ENCODE measurements at places on chromosomes 2 and 18.

- DNase-seq, result no peak
These were observed 128.9 kb upstream of the ASB18 start for GRCh38 chr2:236393101-236393500.

DNA sequence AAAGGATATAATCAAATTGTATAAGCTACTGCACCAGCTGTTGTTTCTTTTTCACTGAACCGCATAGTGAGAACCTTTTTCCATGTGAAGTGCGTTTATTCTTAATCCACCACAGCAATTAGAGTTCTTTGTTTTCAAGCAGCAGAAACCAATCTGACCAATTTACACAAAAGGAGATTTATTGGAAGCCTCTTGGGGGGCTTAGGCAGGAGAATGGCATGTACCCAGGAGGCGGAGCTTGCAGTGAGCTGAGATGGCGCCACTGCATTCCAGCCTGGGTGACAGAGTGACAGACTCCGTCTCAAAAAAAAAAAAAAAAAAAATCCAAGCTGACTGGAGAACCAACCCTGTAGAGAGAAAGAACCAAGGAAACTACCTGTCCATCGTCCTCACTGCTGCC is 10.0 kb downstream of the ADNP2 start:
- no peak for DNase-seq

DNA sequence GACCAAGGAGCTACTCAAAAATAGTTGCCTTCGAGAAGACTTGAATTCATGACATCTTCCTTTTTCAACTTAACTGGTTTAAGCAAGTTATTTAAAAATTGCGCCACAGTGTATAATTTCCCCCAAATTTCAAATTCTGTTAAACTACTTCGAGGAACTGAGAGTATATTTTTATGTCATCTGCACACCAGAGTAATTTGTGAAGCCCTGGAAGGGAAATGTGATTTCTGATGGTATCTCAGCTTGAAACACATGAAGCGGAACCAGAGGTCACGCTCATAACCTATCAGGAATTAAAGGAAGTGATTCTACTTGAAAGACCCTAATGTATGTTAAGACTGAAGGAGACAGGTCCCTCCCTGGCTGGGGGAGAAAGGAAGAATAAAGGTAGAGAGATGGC is 33.9 kb upstream of the DARS1 start:
- DNase-seq, result no peak

DNA sequence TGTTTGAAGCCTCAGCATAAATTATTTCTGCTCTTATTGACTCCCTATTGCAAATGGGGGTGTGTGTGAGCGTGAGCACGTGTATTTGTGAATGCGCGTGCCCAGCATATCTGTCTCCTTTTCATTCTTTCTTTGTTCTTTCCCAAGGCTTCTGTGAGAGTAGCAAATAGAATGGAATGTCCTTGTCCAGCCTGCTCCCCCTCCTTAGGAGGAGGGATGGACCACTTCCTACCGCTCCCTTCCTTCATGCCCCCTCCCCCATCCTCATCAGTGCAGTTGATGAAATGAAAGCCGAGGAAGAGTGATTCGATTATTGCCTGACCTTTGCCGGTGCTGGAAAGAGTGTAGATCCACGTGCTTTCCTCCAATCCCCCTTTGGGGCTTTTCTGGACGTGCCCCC is 102.0 kb downstream of the CPO start:
- DNase-seq, result no peak

DNA sequence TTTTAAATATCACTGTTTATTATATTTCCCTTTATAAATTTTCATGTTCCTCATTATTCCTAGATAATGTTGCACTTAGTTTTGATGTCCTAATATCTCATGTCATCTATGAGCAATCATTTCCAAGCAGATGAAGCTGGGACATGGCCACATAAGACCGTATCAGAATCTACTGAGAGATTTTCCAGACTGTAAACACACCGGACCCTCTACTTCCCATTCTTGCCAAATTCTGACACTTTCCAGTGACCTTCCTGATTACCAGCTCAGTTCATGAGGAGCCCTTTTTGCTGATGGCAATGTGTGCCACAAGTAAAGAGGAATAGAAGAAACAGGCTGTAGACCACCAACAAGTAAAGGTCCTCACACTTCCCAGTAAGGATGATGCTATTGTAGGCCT is 20.3 kb upstream of the PDE1A start:
- no peak for DNase-seq

DNA sequence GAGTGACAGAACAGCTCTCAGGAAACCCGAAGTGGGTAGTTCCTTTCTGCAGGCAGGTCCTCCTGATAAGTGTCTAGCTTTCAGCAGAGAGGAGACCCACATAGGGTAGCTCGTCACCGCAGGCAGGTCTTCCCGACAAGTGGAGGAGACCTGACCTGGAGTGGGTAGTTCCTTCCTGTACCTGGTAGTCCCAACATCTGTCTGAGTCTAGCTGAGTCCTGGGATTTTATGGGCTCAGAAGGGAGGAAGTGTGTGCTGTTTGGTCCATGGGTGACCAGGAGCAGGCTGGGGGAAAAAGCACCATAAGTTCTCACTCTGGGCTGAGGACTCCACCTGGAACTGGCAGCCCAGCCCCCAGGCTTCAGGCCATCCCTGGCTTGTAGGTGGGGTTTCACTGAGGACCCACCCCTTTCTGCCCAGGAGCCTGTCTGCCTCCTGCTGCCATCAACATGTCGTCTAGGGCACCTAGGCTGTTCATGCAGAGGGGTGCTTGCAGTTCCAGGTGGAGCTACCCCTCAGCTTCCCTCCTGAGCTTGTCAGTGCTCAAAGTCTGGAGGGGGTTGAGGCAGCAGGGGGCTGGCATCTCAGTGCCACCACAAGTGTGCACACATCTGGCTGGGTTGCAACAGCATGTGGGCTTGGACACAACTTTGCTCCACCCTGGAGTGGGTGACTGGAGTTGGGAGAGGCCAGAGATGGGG is 9.4 kb downstream of the DYSF start:
- no peak for DNase-seq

DNA sequence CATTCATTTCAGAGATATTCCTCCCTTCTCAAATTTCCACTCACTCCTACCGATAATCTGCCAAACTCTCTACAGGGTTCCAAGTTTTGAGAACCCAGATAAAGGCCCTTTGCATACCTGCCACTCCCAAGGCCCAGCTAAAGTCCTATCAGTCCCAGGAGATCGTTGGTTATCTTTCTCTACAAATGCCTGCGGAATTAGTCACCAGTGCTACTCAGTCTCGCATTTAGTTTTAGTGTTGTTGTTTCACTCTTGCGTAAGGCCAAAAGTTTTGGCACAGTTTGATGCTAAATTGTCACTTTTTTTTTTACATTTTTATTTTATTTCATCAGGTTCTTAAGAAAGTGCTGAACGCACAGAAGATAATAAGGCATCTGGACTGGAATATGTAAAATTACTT is 29.2 kb upstream of the SETBP1 start:
- DNase-seq, result no peak

- DNase-seq, result no peak
These were observed 31.0 kb downstream of the NHEJ1 start for GRCh38 chr2:219129589-219129988.

DNA sequence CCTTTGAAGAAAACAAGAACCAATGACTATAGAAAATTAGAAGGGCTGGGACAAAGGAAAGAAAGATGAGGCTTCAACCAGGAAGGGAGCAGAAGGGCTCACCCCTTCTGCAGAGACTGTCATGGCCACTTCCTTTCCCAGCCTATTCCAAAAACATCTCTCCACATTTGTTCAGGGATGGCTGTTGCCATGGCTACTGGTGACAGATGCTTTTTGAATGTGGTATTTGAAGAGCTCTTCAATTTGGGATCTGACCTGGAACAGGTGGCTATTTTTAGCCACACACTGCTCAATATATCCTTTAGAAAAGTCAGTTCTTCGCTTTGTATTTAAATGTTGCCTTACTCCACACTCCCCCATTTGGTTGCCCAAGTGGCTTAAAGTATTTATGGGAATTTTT is 64.1 kb upstream of the LCLAT1 start:
- DNase-seq, result no peak

- DNase-seq, result no peak
These were observed 67.5 kb downstream of the FASTKD2 start for GRCh38 chr2:206832873-206833272.

DNA sequence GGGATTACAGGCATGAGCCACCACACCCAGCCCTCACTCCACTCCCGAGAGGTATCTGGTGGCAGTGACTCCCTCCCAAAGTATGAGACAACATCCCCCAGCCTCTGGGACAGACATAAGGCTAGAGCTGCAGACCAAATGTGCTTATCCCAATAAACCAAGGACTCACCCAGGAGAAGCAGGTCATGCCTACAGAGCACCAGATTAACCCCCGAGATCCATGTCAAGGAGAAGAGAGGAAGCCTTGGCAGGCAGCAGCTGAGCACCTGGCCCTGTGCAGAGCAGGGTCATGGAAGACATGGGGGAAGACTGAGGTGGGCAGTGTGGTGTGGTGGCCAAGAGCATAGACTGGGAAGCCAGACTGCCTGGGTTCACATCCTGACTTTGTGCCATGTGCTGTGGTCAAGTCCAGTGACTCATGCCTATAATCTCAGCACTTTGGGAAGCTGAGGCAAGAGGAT is 7.2 kb downstream of the RAB11FIP5 start:
- no peak for DNase-seq

DNA sequence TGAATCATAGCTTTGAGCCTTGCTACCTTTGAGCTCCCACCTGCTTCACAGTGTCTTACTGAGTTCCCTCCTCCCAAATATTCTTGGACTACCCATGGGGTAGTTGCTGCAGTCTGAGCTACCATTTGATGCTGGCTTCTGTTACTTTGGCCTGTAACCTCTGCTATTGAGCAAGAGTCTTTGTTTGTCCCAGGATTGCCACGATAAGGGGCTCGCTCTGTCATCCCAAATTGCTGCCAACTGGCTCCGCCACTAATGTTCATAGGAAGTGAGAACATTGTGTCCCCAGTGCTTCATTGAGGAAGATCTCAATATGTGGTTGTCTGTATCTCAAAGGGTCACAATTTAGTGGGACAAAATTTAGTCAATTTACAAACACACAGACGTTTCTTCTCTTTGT is 103.8 kb downstream of the TRIM43 start:
- DNase-seq, result no peak

GRCh38 chr2:156470975-156471583 is 34.9 kb downstream of the GPD2 start:
- no peak for DNase-seq

GRCh38 chr18:76981396-76981968 is 151.1 kb downstream of the MBP start:
- DNase-seq, result no peak

DNA sequence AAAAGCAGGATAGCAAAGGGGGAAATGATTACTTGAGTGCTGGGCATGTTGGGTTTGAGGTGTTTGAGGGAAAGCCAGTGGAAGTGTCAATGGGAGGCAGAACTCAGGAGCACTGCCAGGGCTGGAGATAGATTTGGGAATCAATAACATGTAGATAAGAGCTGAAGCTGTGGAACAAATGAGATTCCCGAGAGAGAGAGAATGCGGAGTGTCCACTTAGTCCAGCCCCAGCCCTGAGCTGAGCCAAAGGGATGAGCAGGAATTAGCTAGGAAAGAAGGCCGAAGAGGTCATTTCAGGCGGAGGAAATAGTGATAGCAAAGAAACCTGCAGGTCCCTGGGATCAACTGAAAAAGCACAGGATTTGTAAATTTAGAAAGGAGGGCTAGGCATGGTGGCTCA is 21.2 kb upstream of the YES1 start:
- no peak for DNase-seq

DNA sequence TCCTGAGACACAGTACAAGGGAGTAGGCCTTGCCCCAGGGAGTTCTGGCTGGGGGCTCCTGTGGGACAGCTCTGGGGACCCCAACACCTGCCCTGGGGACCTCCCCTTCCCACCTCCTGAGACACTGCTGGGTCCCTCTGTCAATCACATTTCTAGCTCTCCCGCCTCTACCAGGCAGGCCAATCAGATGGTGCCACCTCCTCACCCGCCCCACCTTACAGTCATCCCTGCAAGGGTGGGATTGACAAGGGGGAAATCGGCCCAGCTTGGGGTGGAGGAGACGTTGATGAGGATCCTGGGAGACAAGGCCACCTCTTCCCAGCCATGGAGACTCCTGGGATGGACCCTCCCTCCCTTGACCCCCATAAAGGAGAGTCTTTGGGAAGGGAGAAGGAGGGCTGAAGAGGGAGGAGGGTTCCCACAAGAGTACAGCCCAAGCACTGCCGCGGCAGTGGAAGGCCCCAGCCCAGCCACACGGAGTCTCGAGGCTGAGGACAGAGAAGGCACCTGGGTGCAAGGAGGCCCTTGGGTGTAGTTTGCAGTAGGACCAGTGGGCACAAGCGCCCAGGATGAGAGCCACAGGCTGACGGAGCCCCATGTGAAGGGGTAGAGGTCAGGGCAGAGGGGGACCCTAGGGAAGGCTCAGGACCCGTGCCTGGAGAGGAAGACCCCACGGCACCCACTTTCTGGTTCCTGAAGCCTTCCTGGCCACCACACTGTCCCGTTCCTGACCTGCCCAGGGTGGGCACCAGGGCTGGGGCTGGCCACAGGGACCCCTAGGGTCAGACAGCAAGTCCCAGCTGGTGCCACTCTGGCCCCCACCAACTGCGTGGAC is 109.9 kb upstream of the OTOS start:
- no peak for DNase-seq

DNA sequence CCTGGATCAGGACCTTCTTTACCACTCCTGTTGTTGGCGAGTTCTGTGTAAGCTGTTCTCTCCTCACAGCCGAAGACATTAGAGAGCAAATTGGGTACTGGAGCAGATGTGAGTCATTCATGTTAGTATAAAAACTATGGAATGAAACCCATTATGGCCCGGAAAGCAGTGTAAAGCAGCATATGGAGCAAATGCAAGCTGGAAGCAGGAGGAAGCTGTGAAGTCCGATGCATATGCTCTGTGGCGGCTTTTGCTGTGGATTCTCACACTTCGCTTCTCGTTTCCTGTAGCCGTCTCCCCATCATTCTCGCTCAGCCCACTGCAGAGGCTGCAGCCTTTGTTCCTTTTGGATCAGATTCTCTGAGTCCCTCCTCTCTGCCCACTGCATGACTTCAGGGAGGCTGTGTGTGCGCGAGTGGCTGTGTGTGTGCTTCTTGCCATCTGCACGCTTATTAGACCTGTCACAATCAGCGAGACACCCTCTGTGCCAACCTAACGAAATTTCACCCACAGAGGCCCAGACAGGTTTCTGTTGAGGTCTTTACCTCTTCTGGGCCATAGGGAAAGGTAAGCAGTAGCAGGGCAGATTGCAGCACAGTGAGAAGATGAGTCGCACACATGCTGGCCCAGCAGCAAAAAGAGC is 3.3 kb upstream of the GALNT14 start:
- no peak for DNase-seq

DNA sequence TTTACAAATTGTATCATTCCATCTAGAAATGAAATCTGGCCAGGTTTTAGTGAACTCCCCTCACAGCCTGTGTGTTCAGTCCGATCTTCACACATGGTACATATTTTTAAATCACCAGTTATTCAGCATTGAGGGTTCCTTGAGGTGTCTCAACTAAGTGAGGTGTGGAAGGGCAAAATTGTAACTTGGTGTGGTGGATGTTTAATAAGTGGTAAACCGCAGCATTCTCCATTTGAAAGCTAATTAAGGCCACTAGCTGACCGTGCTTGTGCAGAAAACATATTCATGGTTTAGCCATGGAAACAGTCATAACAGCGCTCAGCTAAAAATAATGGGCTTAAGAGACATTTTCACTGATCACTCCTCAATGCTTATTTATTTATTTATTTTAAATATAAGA is 786.2 kb upstream of the FANCL start:
- DNase-seq, result no peak

GRCh38 chr2:110891626-110892025 is 159.3 kb downstream of the ACOXL start:
- no peak for DNase-seq
